ENCODE measurements at places on chromosomes 5 and 9.

DNA sequence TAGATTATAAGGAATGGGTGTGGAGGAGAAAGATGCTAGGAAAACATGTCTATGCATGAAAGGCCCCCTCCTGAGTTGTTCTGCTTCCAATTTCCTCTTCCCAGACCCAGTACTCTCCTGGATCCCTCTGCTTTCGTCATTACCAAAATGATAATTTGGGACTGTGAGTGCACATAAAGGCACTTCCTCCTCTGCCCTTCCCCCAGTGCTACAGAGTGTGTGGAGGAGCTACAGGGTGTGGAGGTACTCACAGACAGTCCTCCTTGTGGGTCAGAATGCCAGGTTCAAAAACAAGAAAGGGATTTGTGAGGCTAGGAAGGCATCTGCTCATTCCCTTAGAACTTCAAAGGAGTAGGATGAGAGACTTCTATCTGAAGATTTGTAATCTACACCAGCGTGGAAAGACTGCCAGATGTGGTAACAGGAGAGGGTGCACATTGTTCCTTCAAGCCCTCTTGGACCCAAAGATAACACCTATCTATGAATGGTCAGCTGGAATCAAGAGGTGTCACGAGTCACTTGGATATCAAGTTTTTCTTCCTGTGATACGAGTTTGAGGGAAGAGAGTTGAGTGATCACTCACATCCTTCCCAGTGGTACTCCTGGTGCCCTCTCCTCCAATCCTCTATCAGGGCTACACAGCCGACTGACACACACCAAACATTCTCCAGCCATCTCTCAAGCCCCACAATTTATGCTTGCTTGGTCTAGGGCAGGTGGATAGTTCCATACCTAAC lies 201.1 kb downstream of the EPB41L4A start:
- DNase-seq, result no peak

GRCh38 chr9:72937545-72937944 lies 15.3 kb downstream of the ALDH1A1 start:
- no peak for DNase-seq

DNA sequence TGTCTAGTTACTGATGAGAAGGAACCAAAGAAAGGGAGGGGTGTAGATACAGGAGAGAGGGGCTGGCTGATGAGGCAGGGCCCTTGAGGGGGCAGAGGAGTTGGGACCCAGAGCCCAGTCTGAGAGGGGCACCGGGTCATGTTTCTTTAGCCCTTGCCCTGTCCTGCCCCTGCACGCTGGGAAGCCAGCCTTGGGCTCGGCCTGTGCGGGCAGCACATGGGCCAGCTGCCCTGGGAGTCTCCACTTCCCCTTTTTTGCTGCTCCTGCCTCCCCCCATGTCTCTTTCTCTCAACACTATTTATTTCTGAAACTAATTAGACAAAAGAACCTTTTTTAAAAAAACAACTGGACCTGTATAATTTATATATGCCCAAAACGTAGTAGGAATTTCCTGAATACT lies 20.5 kb downstream of the MVB12B start:
- no peak for DNase-seq

GRCh38 chr5:142059304-142059940 lies 46.6 kb upstream of the GNPDA1 start:
- DNase-seq, result peak; percentile 17

- no peak for DNase-seq
These were observed 10.2 kb downstream of the RABGAP1 start for GRCh38 chr9:122951056-122951455.

DNA sequence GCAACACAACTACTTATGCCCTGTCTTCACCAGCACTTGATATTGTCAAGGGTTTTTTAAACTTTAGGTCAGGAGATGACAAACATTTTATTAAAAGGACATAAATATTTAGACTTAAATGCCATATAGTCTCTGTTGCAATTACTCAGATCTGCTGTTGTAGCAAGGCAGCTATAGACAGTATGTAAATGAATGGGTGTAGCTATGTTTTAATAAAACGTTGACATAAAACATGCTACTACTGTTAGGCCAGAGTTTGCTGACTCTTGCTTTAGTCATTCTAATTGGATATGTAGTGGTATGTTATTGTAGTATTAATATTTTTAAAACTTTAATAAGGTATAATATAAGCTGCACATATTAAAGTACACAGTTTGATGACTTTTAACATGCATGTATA lies 27.7 kb downstream of the ZNF131 start:
- no peak for DNase-seq

DNA sequence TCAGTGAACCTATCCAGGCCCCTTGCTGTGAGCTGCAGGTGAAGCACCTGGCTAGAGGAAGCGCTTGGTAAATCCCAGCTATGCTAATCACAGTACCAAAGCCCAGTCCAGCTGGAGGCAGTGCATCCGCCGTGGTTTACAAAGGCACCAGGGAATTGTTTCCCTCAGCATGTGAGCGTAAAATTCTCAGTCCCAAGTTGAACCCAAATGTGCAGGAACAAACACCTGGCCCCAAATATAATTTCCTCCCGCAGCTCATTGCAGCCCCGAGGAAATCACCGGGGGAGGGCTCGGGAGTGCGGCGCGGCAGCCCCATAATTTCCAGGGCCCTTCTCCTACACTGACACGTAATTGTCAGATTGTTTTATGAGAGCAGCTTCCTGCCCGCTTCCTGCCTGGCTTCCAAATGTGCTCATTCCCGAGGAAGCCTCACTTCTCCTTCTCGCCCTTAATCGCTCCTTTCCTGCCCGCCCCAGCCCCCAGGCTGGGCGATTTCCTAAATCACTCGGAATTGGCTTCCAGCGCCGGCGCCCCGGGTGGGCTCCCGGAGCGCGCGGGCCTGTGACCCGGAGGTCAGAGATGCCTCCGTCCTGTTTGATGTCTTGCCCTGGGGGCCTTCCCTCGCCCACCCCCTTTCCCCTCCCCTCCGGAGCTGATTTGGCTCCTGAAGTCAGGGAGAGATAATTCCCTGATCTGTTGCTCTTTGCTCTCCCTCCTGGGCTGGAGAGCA lies 134.4 kb downstream of the FGF1 start:
- DNase-seq, result peak; percentile 64

GRCh38 chr9:96025995-96026602 lies 150.6 kb downstream of the ERCC6L2 start:
- peak; percentile 86 for DNase-seq

DNA sequence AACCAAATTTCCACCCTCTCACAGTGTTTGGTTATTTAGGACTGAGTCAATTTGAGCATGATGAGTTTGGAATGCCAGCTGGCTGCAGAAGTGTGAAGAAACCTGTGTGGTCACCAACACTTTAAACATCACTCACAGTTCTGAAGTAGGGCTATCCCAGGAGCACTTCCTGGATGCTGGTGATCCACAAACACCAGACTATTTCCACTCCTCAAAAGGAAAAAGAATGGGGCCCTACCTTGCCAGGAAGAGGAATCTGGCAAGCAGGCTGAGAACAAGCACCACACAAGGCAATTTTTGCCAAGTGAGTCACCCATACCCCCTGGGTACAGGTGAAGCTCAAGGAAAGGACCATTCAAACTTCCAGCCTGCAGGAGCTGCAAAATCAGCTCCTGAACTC lies 294.2 kb upstream of the PTGER4 start:
- no peak for DNase-seq

DNA sequence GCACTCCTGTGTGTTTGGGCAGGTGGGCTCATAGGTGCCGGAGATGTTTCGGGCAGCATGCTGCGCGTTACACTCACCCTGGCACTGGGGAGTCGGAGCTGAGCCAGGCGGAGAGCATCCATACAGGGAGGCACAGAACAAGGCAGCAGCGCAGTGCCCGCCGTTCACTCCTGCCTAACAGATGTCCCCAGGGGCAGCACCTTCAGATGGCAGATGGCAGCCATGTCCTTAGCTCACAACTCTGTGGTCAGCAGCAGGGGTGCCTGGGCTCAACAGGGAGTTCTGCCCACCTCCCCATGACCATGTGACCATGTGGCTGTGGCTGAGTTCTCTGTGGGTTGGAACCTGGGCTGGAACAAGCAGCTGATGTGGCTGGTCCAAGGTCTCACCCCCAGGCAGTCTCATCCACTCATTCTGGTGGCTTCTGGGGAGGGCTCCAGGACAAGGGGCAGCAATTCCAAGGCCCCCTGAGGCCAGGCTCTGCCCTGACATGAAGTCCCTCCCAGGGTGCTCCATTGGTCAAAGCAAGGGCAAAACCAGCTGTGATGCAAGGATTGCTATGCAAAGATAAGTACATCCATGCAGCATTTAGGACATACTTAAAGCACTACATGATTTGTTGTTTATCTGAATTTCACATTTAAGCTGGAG lies 64.2 kb downstream of the MRPL36 start:
- no peak for DNase-seq

DNA sequence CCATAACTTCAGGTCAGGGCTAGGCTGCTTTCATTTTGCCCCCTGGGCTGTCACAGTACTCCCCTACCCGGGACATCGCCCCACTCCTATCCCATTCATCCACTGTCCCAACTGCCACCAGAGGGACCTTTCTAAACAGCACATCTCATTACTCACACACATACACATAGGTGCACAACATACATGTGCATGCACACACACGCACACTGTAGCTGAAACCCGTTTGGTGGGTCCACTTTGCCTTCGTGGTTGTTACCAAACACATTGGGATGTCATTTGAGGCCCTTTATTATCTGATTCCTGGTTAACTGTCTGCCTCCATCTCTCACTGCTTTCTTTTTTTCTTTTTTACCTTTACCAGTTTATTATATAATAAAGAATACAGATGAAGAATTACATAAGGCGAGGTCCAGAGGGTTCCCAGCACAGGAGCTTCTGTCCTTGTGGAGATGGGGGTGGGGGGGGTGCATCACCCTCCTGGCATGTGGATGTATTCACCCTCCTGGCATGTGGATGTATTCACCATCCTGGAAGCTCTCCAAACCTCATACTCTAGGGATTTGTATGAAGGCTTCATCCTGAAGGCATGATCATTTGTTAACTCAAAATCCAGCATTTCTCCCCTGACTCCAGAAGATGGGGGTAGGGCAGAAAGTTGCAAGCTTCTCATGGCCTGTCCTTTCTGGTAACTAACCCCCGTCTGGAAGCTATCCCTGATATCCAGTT lies 186.0 kb downstream of the GOLPH3 start:
- DNase-seq, result no peak

- no peak for DNase-seq
These were observed 21.9 kb upstream of the PDCD1LG2 start for GRCh38 chr9:5488221-5489008.

- peak; percentile 55 for DNase-seq
These were observed 70.5 kb upstream of the LRRTM2 start for GRCh38 chr5:138945421-138946240.

Data from WTC11 (cell line).